Lung microvascular endothelial cell (primary cell): ENCODE measurements at places on chromosomes 7 and 10.
A peak's percentile ranks its signal among the peaks of the same experiment; 100 is the strongest.

DNA sequence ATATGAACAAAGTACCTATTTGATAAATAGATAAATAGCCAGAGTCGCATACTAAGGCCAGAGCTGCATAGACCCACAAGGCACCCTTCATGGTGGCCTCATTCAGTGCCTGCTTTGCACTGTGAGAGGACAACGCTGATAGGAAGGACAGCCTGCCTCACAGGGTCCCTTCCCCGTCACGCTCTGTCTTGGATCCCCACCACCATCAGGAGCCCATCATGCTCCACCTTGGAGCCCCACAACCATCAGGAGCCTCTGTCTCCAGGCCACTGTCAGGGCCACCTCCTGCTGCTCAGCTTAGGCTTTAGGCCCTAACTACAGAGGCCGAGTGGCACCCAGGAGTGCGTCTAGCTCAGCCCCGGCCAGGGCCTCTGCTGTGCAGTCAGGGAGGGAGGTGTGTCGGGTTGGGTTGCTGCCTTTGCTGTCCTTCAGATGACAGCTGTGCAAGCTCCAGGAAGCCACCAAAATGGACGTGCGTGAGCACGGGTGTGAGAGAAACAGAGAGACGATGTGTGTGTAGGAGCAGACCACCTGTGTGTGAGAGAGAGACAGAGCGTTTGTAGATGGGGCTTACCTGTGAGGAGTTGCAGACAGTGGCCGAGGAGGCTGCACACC, 516.9 kb downstream of the GLRX3 start:
- DNase-seq: no peak

DNA sequence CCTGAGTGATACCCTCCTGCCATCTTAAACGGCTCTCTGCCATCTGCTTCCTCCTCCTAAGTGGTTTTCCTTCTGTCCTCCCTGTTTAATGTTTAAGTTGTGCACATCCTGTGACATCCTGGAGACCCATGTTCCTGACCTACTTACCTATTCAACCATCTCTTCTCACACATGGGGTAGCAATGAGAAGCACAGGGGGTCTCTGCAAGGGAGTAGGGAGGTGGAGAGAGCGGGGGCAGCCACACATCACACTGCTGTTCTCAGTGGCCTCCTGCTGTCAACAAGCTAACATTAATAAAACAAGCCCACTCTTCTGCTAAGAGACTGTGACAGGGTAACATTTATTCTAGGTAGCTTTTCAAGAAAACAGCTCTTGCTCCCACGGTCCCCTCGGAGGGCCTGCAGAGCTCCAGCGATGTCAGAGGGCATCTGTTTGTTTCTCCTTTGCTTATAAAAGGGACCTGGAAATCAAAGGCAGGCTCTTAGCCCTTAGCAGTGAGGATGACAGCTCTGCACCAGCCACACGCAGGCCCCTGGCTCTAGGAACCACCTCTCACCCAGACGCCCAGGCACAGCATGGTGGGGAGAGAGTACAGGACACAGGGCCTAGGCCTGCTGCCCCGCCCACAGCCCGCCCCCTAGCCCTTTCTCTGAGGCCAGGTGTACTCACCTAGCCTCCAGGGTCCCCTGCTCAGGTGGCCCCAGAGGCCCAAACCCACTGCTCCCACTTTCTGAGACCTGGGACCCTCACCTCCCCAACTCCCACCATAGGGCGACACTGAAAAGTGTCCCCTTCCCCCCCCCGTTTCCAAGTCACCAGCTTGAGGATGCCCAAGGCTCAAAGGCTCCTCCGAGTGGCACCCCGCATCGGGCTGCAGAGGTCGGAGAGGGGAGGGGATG, 943 bp upstream of the SLC18A2 start:
- no peak for DNase-seq

GRCh38 chr7:120865191-120865981, 7.4 kb upstream of the TSPAN12 start:
- no peak for DNase-seq

- peak; percentile 45 for DNase-seq
Measured at GRCh38 chr10:50577681-50578350, 45.9 kb downstream of the SGMS1 start.

DNA sequence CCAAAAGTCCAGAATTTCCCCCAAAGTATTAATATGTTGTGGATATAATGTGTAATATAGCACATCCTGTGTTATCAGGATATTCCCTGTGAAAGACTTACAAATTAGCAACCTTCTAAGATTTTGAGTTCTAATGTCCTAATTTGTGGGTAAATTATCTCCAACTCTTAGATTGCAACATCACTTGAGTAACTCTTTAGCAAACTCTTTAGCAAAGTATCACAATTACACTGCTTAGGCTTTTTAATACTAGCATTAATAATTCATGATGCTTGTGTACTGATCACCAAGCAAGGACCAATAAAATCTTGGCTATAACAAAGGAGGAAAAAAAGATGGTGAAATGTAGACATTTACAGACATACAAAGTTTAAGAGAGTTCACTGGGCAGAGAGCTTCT, 27.7 kb downstream of the HIP1 start:
- DNase-seq: no peak

GRCh38 chr10:112229096-112229495, 45.5 kb upstream of the GPAM start:
- no peak for DNase-seq

GRCh38 chr7:1951159-1951536, 281.1 kb downstream of the ELFN1 start:
- peak; percentile 44 for DNase-seq

GRCh38 chr7:158623241-158623640, 35.6 kb upstream of the PTPRN2 start:
- peak; percentile 67 for DNase-seq

- no peak for DNase-seq
Measured at GRCh38 chr10:33809732-33810131, 475.3 kb upstream of the NRP1 start.

DNA sequence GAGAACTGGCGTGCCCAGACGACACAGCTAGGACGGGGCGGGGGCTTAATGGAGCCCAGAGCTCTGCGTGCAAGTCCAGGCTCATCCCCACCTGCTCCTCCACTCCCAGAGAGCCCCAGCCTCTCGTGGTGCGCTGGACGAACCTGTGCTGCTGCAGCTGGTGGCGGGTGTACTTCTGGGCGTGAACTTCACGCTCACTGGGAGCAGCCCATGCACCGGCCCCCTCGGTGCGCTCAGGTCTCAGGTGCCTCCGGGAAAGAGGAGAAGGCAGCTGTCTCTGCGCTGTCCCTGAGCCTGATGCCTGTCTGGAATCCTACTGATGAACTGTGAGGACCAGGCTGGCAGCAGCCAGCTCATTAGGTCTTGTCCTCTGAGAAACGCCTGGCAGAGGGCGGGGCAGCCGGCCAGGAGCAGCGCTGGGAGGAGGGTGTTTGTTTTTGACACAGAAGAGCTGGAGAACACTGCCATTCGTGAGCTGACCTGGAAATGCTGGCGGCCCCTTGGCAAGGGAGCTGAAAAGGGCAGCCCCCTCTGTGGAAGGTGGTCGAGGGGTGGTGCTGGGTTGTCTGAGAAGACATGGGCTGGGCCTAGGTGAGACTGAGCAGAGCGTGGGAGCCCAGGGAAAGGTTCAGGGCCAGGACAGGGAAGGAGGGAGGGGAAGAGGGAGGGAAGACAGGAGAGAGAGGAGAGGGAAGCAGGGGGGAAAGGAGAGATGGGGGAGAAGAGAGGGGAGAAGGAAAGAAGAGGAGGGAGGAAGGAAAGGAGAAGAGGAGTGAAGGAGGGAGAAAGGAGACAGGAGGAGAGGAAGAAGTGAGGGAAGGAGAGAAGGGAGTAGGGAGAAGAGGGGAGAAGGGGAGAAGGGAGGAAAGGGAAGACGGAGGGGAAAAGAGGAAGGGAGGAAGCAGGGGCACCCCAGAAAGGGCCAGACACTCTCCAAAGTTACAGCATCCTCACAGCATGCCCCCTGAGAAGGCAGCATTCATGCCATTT, 53.5 kb upstream of the TNS3 start:
- no peak for DNase-seq

DNA sequence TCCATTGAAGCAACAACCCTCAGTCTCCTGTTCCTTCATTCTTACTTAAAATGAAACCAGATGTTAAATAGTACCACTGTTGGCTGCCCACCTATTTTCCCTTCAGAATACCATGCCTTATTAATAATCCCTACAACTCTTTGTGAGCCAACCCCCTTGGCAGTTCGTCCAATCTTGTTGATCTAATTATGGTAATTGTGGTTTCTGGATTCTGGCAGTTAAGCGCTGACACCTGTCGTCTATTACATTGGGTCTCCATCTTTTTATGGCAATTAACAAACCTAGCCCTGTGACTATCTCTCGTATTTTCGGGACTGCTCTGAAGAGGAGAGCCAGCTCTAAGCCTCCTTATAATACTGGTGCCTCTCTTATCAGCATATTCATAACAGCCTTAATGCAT, 432.0 kb downstream of the ATRNL1 start:
- DNase-seq: no peak

DNA sequence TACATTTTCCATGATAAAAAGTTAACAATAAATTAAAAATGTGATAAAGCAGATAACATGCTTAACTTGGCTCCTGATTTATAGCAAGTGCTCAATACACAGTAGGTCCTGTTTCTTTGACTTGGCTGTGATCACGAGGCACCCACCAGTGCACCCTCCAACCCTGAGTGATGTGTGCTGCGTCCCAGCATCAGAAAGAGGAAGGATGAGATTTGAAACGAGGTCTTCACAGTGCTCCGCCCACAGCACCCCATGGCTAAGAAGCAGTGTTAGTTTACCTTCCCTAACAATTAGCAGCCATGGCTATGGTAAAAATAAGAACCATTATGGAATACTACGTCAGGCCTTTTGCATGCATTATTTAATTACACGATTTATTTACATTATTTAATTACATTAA, 292.0 kb upstream of the ZMIZ1 start:
- DNase-seq: no peak

- peak; percentile 85 for DNase-seq
Measured at GRCh38 chr10:98589007-98589406, 142.3 kb upstream of the HPS1 start.

DNA sequence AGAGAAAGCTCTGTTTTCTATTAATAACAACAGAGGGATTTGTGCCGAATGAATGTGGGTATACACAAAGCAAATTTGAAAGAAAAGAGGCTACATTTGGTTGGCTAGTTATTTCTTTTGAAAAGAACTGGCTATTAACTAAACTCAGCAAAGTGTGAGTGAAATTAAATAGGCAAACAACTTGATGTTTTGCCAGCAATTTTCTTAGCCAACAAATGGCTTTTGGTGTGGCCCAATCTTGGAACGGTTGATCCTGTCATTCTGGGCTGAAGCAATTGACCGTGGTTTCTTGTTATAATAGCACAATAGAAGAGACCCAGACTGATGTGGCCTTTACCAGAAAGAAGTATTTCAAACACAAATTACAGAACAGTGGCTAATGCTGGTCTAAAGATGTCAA, 898.6 kb downstream of the KCNMA1 start:
- DNase-seq: no peak

- peak; percentile 31 for DNase-seq
Measured at GRCh38 chr7:32588657-32589056, 93.4 kb downstream of the AVL9 start.

DNA sequence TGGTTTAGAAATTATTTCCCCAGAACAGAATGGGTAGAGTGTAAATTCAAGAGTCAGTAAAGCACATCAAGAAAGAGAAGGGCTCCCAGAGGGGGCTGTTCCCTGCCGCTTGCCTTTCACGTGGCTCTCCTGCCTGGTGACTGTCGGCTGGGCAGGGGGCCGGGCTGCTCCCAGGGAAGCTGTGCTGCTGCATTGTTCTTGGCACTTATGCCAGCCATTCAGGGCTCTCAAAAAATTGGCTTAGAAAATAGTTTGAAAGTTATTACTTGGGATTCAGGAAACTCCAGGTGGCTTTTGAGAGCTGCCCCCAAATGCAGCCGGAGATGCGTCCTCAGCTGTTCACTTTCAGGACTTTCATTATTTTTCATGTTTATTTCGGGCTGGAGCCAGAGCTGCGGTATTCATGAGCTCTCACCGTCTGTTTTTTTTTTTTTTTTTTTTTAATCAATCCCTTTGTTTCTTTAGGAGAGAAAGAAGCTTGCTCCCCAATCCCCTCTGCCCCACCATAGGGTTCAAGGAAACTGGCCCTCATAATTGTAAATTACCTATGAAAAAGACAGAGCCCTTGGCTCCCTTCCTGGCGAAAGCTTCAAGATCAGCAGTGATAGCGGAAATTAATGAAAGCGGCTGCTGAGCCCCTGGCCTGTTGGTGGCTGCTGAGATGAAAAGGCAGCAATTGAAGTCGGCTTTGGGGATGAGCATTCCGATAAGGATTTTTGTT, 94.1 kb downstream of the SORCS3 start:
- no peak for DNase-seq

DNA sequence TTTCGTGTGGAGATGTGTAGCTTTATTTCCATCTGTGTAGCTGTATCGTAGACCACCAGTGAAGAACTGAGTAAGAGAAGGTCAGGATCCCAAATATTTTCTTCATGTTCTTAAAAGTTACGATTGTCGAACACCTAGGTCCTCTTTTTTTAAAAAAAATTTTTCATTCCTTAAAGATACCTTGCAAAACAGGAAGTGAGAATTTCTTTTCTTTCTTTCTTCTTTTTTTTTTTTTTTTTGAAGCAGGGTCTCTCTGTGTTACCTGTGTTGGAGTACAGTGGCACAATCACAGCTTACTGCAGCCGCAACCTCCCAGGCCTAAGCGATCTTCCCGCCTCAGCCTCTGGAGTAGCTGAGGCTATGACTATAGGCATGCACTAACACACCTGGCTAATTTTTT, 60.8 kb downstream of the PHTF2 start:
- DNase-seq: no peak

- no peak for DNase-seq
Measured at GRCh38 chr10:120406376-120406775, 50.7 kb upstream of the PLPP4 start.

- no peak for DNase-seq
Measured at GRCh38 chr7:68245688-68246087, 1249.1 kb downstream of the TYW1 start.

GRCh38 chr7:139727151-139727705, 50.6 kb downstream of the HIPK2 start:
- DNase-seq: peak; percentile 31

DNA sequence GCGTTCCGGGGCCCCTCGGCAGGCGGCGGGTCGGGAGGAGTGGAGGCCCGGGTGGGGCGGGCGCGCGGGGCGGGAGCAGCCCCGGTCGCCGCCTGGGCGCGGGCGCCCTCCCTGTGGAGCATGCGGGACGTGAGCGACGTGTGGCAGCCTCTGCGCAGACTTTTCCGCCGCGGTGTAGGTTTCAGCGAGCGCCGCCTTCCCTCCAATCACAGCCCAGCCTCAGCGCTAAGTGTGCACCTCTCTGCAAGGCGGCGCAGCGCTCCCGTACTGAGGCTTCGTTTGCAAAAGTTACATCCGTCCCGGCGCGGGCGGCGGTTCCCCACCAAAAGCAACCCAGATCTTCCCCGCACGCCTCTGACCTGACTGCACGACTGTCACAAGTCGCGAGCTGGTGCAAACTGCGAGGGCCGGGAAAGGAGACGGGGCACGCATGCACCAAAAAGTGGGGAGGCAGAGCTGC, 1.2 kb upstream of the PFKFB3 start:
- DNase-seq: peak; percentile 62

GRCh38 chr10:80555415-80555814, 17.7 kb downstream of the SH2D4B start:
- no peak for DNase-seq

GRCh38 chr10:2949948-2950354, 117.4 kb upstream of the PFKP start:
- DNase-seq: peak; percentile 46
